A172 (cell line): ENCODE measurements at places on chromosomes 13 and 19. TPM values are rescaled to one million over a fixed set of nuclear protein-coding genes. Genes with fewer than 3 reads are reported as not detected.

Gene NLRP7
- total RNA-seq: not detected in 2 replicates

Gene CYP2F1
- total RNA-seq: not detected in 2 replicates

Gene LGI4
- total RNA-seq: 0.43 TPM in 1 of 2 replicates, not detected in the other

Gene USHBP1
- not detected in 2 replicates for total RNA-seq

Gene TEKTIP1
- not detected in 2 replicates for total RNA-seq

Gene RPL28
- total RNA-seq: 453 and 647 TPM in 2 replicates

Gene EBI3
- total RNA-seq: 6.4 and 8.1 TPM in 2 replicates

- no peak for DNase-seq
Measured at GRCh38 chr13:52851137-52851962, 2.9 kb upstream of the PCDH8 start.

- DNase-seq: no peak
Measured at GRCh38 chr19:38919837-38920601, 8.0 kb upstream of the CCER2 start.

- DNase-seq: no peak
Measured at GRCh38 chr13:24624801-24625231, 55.4 kb upstream of the ATP12A start.

DNA sequence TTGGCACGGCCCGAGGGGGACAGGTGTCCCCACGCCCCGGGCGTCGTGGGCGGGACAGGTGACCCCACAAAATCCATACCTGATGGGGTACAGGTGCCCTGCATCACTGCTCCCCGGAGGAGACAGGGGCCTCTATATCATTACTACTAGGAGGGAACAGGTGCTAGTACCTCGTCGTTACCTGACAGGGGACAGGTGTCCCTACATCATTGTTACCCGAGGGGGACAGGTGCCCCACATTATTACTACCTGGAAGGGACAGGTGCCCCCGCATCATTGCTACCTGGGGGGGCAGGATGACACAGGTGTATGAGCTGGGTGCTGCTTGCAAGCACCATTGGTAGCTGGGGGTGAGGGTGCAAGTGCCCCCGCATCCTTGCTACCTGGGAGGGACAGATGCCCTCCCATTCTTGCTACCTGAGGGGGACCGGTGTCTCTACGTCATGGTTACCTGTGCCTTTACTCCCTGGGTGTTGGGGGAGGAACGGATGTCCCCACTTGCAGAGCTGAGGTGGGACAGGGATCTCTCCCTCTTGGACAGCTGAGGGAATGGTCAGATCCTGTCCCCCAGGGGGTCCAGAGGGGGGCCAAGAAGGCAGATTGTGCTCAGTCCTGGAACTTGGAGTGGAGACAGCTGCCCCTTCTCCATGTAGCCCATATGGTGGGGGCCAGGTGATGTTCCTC, 620 bp downstream of the CRTC1 start:
- DNase-seq: no peak

- DNase-seq: no peak
Measured at GRCh38 chr13:33244907-33245287, 40.7 kb downstream of the STARD13 start.

GRCh38 chr13:83333614-83334388, 548.5 kb downstream of the SLITRK1 start:
- no peak for DNase-seq

DNA sequence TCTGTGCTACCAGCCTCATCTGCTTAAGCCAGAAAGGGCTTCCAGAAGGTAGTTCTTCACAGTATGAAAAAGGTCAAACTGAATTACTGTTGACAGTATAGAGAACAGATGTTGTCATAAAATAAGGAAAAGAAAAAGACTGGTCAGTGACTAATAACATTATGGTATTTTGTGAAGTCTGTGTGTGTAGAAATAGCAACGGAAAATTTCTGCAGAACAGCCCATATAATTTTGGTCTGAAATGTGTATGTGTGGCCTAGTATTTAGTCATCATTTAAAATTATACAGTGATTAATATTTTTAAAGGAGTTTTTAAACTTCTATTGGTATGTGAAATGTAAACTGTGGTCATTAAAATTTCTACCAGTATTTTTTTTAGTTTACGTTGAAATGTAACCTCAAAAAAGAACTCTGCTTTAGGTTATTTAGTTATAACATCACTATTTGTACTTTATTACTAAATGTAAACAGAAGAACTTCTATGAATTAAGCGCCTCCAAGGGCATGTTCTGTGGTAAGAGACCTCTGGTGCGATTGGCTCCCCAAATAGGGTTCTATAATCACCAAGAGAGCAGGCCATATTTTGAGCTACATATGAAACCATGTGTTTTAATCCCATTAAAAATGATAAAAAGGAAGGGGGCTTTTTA, 3.3 kb upstream of the GPR183 start:
- no peak for DNase-seq

DNA sequence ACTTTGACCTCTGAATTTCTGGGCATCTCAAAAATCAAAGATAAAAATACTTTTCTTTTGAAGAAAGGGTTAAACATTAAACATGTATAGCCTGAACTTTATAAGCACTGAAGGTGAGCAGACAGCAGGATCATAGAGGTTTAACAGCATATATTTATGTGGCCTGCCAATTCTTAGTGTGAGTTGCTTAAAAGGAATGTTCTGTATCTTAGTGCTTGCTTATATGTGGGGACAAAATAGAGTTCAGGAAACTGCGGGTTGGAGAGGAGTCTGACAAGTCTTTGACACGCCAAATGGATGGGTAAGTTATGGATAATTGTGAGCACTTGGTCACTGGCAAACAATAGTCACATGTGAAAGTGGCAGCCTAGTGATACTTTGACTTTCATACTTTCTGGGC, 1419.4 kb upstream of the SPRY2 start:
- no peak for DNase-seq

DNA sequence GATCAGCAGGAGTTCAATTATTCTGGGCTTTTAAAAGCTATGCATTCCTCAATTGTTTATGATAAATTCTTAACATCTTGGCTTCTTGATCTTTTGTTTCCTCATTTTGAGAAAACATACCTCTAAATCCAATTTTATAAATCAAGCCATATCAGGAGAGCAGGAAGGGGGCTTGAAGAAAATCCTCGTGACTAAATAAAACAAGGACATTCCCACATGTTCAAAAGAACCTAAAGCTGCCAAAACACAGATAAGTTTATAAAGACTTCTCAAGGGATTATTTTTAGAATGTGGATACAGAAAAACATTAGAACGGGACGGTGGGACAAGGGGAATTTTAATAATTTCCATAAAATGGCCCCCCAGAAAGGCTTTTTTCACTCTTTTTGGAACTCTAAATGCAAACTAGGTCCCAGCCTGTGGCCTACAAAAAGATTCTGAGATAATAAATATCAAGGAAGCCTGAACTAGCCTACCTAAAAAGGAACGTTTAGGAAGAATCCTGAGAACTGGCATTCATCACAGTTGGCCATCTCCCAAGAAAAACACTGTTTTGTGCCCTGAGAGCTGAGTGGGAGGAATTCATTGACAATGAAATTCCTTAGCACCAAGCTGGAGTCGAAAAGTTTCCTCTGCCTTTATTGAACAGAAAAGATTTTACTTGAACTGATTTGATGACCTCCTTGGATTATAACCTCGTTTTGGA, 30.1 kb downstream of the ZAR1L start:
- peak; percentile 66 for DNase-seq

GRCh38 chr13:33799950-33800592, 17.9 kb upstream of the RFC3 start:
- peak; percentile 3 for DNase-seq

DNA sequence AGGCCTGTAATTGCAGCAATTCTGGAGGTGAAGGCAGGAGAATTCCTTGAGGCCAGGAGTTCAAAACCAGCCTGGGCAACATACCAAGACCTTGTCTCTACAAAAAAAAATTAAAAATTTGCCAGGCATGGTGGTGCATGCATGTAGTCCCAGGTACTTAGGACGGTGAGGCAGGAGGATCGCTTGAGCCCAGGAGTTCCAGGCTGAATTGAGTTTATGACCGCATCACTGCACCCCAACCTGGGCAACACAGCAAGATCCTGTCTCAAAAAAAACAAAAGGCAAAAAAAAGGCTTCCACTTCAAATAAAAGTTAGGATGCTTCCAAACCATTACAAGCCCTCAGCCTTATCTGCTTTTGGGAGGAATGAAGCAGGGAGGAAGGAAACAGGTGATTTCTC, 5.2 kb downstream of the ZNF577 start:
- no peak for DNase-seq

GRCh38 chr13:42741914-42742313, 39.5 kb upstream of the FAM216B start:
- DNase-seq: no peak

DNA sequence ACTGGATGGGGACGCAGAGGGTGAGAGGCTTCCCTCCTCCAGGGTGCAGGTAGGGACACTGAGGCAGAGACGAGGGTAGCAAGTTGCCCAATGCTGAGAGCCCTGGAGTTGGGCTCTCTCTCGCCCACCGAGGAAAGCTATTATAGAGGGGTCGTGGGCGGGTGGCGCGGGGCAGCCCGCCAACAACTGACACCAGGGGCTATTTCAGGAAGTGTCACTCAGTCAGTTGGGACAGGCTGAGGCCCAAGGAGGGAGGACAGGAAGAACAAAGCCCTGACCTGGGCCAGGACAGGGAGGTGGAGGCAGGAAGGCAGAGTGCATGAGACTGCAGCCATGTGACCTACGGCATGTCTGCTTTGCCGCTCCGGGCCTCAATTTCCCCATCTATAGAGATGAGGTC, 29.9 kb downstream of the TINCR start:
- no peak for DNase-seq

- DNase-seq: no peak
Measured at GRCh38 chr19:13963603-13964105, 11.3 kb downstream of the DCAF15 start.

- no peak for DNase-seq
Measured at GRCh38 chr19:3547301-3547731, 8.3 kb downstream of the TEKTIP1 start.

- DNase-seq: no peak
Measured at GRCh38 chr13:20247403-20247802, 15.3 kb upstream of the GJB6 start.

- DNase-seq: no peak
Measured at GRCh38 chr13:67235265-67235664, 5.1 kb upstream of the PCDH9 start.

DNA sequence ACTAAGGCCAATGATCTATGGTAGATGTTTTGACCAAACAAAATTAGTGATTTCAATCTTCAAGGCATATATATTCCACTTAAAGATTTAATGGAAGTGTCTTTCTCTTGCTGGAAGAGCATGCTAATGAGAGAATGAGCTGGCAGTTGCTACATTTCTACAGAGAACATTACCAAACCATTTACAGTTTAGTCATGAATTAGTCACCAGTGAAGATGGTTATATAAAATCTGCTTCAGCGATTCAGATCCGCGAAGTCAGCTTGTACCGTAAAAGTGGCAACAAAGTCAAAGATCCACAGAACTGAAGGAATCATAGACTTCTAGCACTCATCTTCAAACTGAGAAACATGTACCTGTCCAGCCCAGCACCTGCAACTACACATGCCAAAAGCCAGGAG, 156.3 kb downstream of the SLITRK5 start:
- DNase-seq: peak; percentile 72

DNA sequence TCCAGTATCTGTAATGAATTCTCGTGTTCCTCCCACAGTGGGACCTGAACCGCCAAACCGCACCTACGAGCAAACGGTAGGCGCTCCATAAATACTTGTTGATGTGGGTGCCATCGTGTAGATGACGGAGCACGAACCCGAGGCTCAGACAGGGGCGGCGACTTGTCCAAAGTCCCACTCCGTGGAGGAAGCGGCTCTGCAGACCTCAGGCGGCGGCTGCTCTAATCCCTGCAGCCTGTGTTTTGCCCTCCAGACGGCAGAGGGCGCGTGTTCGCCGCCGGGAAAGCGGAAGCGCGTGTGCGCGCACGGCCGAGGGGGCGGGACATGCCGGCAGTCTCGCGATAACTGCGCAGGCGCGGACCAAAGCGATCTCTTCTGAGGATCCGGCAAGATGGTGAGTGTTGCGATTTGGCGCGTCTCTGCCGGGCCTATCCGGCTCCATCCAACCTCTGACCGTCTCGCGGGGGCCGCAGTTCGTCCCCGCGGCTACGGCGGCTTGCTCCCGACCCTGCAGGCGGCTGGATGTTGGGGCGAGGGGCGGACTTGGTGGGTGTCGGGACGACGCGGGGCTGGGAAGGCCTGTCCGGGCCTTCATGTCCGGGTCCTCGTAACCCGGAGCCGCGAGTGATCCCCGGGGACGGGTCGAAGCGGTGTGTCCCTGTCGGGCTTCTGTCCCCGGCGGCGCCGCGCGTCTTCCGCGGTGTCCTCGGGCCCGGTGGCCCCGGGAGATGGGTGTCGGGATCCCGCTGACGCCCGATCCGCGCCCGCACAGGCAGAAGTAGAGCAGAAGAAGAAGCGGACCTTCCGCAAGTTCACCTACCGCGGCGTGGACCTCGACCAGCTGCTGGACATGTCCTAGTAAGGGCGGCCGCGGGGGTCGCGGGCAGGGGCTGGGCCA, at the start of gene RPS15:
Gene RPS15, plus strand, starts transcription at position 362 of the 898 bp plus-strand sequence. Its CDS starts 30 bp downstream, at position 392.
- peak; percentile 87 for DNase-seq

DNA sequence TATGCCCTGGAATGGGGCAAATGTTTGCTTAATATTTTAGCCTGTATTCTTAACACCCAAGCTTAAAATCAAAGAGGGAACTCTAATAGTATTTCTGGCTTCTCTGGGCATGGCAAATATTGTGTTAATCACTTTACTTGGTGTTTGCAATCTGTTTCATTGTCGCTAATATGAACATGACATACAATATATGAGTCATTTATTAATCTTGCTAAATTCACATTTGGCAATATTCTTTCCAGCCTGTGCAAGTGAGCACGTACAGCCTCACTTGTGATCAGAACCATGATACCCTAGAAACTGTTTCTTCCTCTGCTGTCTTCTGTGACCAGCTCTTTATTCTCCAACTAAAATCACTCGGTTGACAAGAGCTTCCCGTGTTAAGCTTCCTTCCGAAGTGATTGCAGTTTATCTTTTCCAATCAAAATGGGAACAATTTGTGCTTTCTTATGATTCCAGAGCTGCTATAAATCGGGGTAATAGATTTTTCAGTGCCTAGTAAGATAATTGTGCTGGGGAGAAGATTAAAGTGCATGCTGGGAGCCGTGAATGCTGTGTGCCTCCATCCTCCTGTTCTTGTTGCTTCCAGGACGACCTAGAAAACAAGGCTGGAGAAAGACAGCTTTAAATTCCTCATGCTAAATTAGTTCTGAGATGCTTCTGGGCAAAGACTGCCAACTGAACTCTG, 153.0 kb upstream of the TMTC4 start:
- no peak for DNase-seq

GRCh38 chr13:44352671-44353070, 21.0 kb upstream of the SERP2 start:
- no peak for DNase-seq

DNA sequence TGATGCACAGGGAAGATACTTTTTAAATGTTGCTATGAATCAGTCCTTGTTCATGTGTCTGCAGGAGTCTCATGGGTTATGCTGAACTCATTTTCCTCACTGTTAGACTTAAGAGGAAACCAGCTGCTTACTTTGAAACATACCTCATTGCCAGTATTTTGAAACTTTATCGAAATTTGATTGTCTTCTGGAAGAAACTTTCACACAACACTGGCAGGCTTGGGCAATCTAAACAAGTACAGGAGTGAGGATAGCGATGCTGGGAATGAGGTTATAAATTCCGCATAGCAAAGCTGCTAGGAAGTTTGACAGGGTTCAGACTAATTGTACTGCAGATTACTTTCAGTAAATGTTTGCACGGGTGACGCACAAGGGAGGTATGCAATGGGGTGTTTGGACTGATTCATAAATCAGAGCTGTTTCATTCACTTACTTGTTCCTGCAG, 245.7 kb downstream of the DNAJC15 start:
- peak; percentile 93 for DNase-seq
